Aortic smooth muscle cell (primary cell): ENCODE measurements at places on chromosomes 4 and X. TPM values are rescaled to one million over a fixed set of nuclear protein-coding genes. Genes with fewer than 3 reads are reported as not detected.

Gene SULT1B1
- total RNA-seq = 3.0 and 4.6 TPM in 2 replicates

Gene SHROOM4
- total RNA-seq = 2.4 and 3.0 TPM in 2 replicates

Gene S100P
- total RNA-seq = not detected in 2 replicates

Gene IGSF1
- 1.1 and 1.7 TPM in 2 replicates for total RNA-seq

Gene ARHGAP36
- total RNA-seq = not detected in 2 replicates

Gene PPARGC1A
- 0.25 and 1.5 TPM in 2 replicates for total RNA-seq

Gene ZNF141
- total RNA-seq = 8.0 and 9.4 TPM in 2 replicates

Gene UVSSA
- total RNA-seq = 6.1 and 7.2 TPM in 2 replicates
